ENCODE measurements at places on chromosomes 5 and 9.

GRCh38 chr5:39273314-39273954 is 54.1 kb upstream of the FYB1 start:
- no peak for DNase-seq

GRCh38 chr5:117204926-117205869 is 630.6 kb upstream of the SEMA6A start:
- no peak for DNase-seq

- DNase-seq: no peak
Measured at GRCh38 chr9:121598965-121599871, 52.2 kb upstream of the DAB2IP start.

- DNase-seq: no peak
Measured at GRCh38 chr5:32244017-32244416, 68.7 kb downstream of the MTMR12 start.

GRCh38 chr5:125584140-125584520 is 837.7 kb upstream of the ZNF608 start:
- no peak for DNase-seq
